ENCODE measurements at places on chromosomes 4 and X. TPM values are rescaled to one million over a fixed set of nuclear protein-coding genes. Genes with fewer than 3 reads are reported as not detected.

TCP11X2 gene
- not detected for total RNA-seq

GNRHR gene
- not detected for total RNA-seq

FAM47A gene
- not detected for total RNA-seq

KLB gene
- total RNA-seq, result 1.8 TPM

UCP1 gene
- not detected for total RNA-seq

MAGEA6 gene
- total RNA-seq, result not detected

PCDH18 gene
- 46.2 TPM for total RNA-seq

HS3ST1 gene
- total RNA-seq, result 1.7 TPM

CXCL10 gene
- not detected for total RNA-seq

TRIM60 gene
- not detected for total RNA-seq

ZCCHC18 gene
- total RNA-seq, result 8.3 TPM

SSX2 gene
- not detected for total RNA-seq

PNCK gene
- total RNA-seq, result 2.0 TPM

ZNF718 gene
- 8.8 TPM for total RNA-seq

DCX gene
- total RNA-seq, result not detected

PF4V1 gene
- not detected for total RNA-seq

HAUS3 gene
- 11.6 TPM for total RNA-seq

RADX gene
- 2.9 TPM for total RNA-seq

ENPP6 gene
- 0.35 TPM for total RNA-seq

YIPF6 gene
- 23.6 TPM for total RNA-seq

MGAT4D gene
- not detected for total RNA-seq

IL2RG gene
- 222 TPM for total RNA-seq

FAM13A gene
- 105 TPM for total RNA-seq

TEC gene
- 8.1 TPM for total RNA-seq

FRAS1 gene
- 4.1 TPM for total RNA-seq

IL13RA1 gene
- 98.3 TPM for total RNA-seq

BEX1 gene
- 3.0 TPM for total RNA-seq

AMTN gene
- not detected for total RNA-seq

PABPC1L2B gene
- not detected for total RNA-seq

APLN gene
- not detected for total RNA-seq

EGF gene
- total RNA-seq, result 9.1 TPM

ADAD1 gene
- total RNA-seq, result not detected

PPA2 gene
- total RNA-seq, result 106 TPM

TMEM192 gene
- 13.2 TPM for total RNA-seq

TAB3 gene
- total RNA-seq, result 26.1 TPM

UGT2B10 gene
- total RNA-seq, result not detected

GYPB gene
- total RNA-seq, result not detected

MAGEA2B gene
- total RNA-seq, result not detected

SPANXA1 gene
- total RNA-seq, result not detected

GAGE1 gene
- total RNA-seq, result not detected

EIF2S3 gene
- 86.7 TPM for total RNA-seq

MAGEA8 gene
- not detected for total RNA-seq

SHISA3 gene
- 1.6 TPM for total RNA-seq

SGCB gene
- 24.5 TPM for total RNA-seq

HSD17B13 gene
- total RNA-seq, result 4.0 TPM

RPS6KA6 gene
- total RNA-seq, result 5.1 TPM

PAGE2B gene
- not detected for total RNA-seq

GPRIN3 gene
- total RNA-seq, result 26.8 TPM

ANOS1 gene
- 0.19 TPM for total RNA-seq

ERAS gene
- total RNA-seq, result not detected

GPR50 gene
- not detected for total RNA-seq

All from Peyer's patch (tissue), 4 donors.